ENCODE measurements at places on chromosomes 7 and 10. TPM values are rescaled to one million over a fixed set of nuclear protein-coding genes. Genes with fewer than 3 reads are reported as not detected.
A peak's percentile ranks its signal among the peaks of the same experiment; 100 is the strongest.

The HIPK2 gene
- total RNA-seq, result 25.3 TPM

The EXOSC1 gene
- total RNA-seq, result 53.7 TPM

The LZTS2 gene
- 93.1 TPM for total RNA-seq

The OPN4 gene
- not detected for total RNA-seq

The POLR2J2 gene
- total RNA-seq, result 5.9 TPM

The HACD1 gene
- total RNA-seq, result 18.6 TPM

The ODAD2 gene
- total RNA-seq, result 4.1 TPM

The CASTOR2 gene
- total RNA-seq, result 38.7 TPM

The NME8 gene
- total RNA-seq, result 1.5 TPM

DNA sequence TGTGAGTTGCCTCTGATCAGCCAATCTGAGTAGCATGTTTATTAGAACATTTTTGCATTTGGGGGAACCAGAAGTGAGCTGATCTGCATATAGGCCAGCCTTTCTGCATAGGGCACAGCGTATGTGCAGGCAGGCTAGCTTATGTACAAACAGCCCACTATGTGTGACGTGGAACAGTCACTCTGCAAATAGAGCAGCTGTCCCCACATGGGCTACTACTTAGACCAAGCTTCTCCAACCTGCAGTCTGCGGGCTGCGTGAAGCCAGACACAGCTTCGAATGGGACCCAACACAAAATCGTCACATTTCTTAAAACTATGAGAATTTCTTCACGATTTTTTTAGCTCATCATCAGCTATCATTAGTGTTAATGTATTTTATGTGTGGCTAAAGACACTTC is 134.1 kb upstream of the FAM20C start:
- no peak overlapping the region for H3K4me3 ChIP-seq
- no peaks in the 10 kb centered on the region for H3K27me3 ChIP-seq
- DNase-seq, result no peak
- peaks cover 36% of the 10 kb centered on the region for H3K4me1 ChIP-seq

DNA sequence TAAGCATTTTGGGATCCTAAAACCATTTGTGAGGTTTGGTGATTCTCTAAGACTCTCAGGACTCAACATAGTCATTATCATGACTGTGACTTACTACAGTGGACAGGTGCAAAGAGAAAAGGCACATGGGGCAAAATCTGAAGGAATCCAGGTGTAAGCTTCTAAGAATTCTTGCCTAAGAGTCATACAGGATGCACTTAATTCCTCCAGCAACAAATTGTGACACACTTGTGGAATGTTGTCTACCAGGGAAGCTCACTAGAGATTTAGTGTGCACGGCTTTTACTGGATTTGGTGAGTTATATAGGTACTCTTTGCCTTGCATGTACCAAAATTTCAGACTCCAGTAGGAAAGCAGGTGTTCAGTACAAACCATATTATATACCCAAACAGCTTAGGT is 47.9 kb downstream of the WAC start:
- H3K27me3 ChIP-seq, result no peaks in the 10 kb centered on the region
- DNase-seq, result no peak
- peaks cover 25% of the 10 kb centered on the region for H3K36me3 ChIP-seq
- peak overlapping the region; percentile 55 for H3K27ac ChIP-seq

- peaks cover 39% of the 10 kb centered on the region for H3K36me3 ChIP-seq
- H3K27ac ChIP-seq, result no peak overlapping the region
- H3K4me1 ChIP-seq, result peaks cover 6% of the 10 kb centered on the region
- no peak for DNase-seq
- H3K27me3 ChIP-seq, result 0 out of 2 replicates have a peak, but pooled peaks cover 3% of the 10 kb centered on the region
Measured at GRCh38 chr10:15267496-15267895, 99.0 kb upstream of the NMT2 start.

- no peak overlapping the region for H3K27ac ChIP-seq
- H3K4me3 ChIP-seq, result no peak overlapping the region
- H3K36me3 ChIP-seq, result no peaks in the 10 kb centered on the region
- no peaks in the 10 kb centered on the region for H3K4me1 ChIP-seq
- DNase-seq, result no peak
Measured at GRCh38 chr7:139901056-139901795, 72.2 kb downstream of the TBXAS1 start.

DNA sequence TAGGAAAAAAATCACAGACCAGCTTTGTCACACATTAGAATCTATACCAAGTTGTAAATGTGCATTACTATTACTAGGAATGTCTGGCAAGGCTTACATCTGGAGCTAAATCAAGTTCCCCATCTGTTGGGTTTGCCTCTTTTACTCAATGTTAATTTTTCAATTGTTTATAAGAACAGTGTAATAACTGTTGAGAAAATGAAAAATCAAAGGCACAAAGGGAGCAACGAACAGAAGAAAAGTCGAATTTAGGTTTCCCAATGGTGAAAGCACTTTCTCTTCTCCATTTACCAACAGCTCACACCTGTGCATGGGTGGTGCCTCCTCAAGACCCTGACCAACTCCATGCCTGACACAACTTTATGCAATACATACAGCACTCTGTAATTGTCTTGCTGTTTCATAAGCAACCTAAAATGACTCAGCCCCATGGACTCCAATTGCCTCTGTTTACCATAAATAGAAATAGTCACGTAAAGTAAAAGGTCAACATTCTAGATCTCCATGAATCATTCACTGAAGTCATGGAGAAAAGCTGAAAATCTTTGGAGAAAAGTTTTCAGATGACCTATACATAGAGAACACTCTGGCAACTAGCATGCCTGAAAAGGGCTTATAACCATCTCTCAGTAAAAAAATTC is 95.5 kb upstream of the KCNIP2 start:
- no peak overlapping the region for H3K27ac ChIP-seq
- DNase-seq, result no peak
- no peak overlapping the region for H3K4me3 ChIP-seq

DNA sequence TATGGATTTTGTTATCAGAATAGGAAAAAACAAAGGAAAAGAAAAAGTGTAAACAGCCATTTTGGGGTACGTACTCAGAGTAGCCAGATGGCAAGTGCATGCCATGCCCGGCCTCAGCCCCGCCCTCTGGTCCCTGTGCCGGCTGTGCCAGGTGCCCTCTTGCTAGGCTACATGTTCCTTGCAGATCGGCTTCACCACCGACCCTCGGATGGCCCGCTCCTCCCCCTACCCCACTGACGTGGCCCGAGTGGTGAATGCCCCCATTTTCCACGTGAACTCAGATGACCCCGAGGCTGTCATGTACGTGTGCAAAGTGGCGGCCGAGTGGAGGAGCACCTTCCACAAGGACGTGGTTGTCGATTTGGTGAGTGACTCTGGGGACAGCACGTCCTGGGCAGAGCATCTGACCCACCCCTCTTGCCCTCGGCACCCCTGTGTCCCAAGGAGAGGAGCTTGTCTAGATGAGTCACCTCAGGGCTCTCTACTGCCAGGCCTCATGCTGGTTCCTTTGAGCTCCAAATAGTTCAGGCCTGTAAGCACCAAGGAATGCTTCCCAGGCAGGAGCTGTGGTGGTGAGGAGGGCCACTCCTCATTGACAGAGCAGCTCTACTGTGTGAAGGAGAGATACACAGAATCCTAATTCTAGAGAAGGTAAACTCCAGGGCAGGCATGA is 54.9 kb upstream of the ZMIZ2 start:
- H3K4me1 ChIP-seq, result no peaks in the 10 kb centered on the region
- peaks cover 52% of the 10 kb centered on the region for H3K36me3 ChIP-seq
- DNase-seq, result no peak
- H3K4me3 ChIP-seq, result no peak overlapping the region
- H3K27me3 ChIP-seq, result no peaks in the 10 kb centered on the region

DNA sequence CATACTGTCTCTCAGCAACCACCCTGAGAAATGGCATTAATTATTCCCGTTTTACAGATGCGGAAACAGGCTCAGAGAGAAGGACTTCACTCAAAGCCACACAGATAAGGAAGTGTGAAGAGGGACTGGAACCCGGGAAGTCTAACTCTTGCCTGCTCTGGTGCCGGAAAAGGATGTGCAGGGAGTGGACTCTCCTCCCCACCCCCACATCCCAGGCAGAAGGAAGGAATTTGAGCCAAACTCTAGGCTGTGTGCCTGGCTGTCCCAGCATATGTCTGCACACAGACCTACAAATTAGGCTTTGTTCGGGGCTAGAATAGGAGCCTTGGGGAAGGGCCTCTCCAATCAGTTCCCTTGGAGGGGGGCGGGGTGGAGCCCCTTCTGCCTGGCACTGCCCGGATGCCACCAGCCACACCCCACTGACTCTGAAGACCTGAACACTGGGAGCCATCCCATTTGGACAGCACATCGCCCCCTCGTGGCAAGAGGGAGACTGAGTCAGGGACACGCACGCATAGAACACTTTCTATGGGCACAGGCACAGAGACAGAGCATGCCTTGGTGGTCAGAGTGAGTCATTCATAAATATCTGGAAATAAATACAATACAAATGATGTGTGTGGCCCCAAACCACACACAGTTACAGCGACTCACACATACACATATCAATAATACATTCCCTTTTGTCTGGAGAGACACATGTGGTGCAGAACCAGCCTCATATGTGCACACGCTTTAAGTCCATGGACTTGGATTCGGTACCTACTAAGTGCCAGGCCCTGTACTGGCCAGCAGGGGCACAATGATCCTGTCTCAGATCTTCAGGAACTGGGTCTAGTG is 13.1 kb downstream of the LZTS2 start:
- peak; percentile 84 for DNase-seq
- H3K27me3 ChIP-seq, result peaks cover 34% of the 10 kb centered on the region
- no peak overlapping the region for H3K4me3 ChIP-seq
- no peaks in the 10 kb centered on the region for H3K36me3 ChIP-seq
- H3K4me1 ChIP-seq, result peaks cover 33% of the 10 kb centered on the region

- H3K27ac ChIP-seq, result no peak overlapping the region
- peaks cover 4% of the 10 kb centered on the region for H3K36me3 ChIP-seq
- no peak overlapping the region for H3K4me3 ChIP-seq
- H3K4me1 ChIP-seq, result no peaks in the 10 kb centered on the region
Measured at GRCh38 chr10:36634916-36635315, 490.5 kb upstream of the ANKRD30A start.

DNA sequence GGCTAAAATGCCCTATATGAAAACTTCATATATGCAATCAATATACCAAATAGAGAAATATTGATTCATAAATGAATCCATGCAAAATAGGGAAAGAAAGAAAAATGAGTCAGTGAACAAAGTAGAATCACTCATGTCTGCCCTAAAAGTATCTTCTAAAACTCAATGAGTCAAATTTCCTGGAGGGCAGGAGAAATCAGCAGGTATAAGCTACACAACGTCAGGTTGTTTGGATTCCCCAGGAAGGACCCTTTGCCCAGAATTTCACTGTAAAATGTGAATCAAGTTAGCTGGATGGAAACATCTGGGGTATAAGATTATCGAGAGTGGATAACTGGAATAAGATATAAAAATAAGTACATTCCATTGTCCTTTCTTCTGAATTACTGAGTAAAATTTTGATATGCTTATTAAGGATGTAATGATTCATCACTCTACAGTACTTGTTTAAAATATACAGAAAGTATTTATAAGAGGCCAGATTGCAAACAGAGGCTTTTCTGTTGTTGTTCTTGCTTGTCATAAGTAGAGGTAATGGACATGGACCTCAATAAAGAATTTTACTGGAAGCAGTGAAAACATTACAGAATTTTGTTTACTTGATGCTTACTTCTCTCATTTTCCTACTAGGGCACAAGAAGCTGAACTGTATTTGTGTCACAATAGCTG is 99.0 kb downstream of the AGMO start:
- peaks cover 15% of the 10 kb centered on the region for H3K4me1 ChIP-seq
- DNase-seq, result no peak
- no peaks in the 10 kb centered on the region for H3K36me3 ChIP-seq
- H3K27ac ChIP-seq, result no peak overlapping the region

DNA sequence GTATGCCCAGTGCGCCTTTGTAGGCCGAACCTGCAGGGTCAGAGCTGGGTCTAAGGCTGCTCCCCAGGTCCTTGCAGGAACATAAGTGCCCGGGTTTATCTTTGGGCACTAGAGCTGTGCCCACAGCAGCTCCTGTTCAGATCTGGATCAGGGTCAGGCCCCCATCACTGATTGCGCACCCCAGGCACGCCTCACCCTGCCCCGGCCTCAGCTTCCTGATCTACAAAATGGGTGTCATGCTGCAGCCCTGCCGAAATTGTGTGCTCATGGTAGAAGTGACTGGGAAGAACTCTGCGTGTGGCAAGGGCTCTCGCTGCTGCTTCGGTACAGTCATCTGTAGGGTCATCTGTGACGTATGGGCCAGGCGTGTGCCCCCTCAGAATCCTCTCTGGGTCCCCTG is 100.7 kb downstream of the GRK5 start:
- H3K36me3 ChIP-seq, result no peaks in the 10 kb centered on the region
- no peak overlapping the region for H3K27ac ChIP-seq
- no peak overlapping the region for H3K4me3 ChIP-seq
- H3K4me1 ChIP-seq, result no peaks in the 10 kb centered on the region

DNA sequence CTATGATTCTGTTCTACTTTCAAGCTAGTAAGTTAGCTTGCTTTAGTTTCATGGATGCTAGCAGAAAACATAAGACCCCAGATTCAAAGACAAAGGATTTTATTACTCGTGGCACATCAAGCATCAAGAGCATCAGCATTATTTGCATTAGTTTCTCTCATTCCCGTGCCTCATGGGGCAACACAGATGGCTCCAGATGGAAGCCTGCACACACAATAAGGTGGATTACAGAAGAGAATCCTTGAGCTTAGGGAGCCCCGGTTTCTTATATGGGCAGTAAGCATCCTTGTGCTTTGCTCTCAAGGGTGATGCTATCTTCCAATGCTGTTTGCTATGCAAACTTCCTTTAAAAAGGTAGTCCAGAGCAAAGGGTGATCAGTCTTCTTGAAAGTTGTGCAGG is 10.7 kb upstream of the CAPZA2 start:
- no peak for DNase-seq
- no peaks in the 10 kb centered on the region for H3K36me3 ChIP-seq
- no peak overlapping the region for H3K4me3 ChIP-seq
- H3K27ac ChIP-seq, result no peak overlapping the region

GRCh38 chr10:123677556-123677955 is 11.4 kb downstream of the GPR26 start:
- H3K36me3 ChIP-seq, result no peaks in the 10 kb centered on the region
- no peak for DNase-seq
- H3K27ac ChIP-seq, result no peak overlapping the region
- no peaks in the 10 kb centered on the region for H3K27me3 ChIP-seq
- no peaks in the 10 kb centered on the region for H3K4me1 ChIP-seq

- H3K4me3 ChIP-seq, result no peak overlapping the region
- H3K36me3 ChIP-seq, result 0 out of 2 replicates have a peak, but pooled peaks cover 3% of the 10 kb centered on the region
- DNase-seq, result no peak
- H3K27me3 ChIP-seq, result no peaks in the 10 kb centered on the region
Measured at GRCh38 chr7:27889800-27890199, 149.8 kb downstream of the TAX1BP1 start.

DNA sequence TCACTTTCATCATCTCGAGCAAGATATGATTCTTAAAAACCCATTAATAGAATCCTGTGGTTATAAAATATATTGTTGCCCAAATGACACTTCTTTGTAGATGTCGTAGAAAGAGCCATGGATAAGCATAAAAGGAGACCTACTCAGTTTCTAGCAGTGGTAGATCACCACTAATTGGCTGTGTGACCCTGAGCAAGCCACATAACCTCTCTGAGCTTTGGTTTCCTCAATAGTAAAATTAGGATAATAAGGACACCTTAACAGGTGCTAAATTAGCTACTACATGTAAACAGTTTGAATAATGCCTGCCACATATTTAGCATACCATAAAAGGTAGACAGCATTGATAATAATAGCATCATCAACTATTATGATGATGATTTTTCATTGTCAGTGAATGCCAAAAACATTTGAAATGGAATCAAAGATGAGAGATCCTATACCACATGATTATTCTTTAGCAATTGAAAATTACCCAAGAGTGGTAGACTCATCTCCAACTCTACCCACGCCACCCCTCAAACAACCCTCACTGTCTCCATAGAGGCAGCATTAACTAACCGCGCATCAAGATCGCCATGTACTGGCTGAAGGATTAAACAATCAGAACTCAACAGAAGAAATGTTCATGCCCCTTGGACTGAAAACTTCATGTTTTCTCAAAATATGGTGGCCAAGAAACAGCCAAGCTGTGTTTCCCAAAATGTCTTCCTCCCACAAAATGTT is 45.8 kb downstream of the CHST15 start:
- H3K36me3 ChIP-seq, result no peaks in the 10 kb centered on the region
- no peaks in the 10 kb centered on the region for H3K27me3 ChIP-seq
- no peak overlapping the region for H3K27ac ChIP-seq

All from WTC11 (cell line).